Caki2 (cell line): ENCODE measurements at places on chromosomes 1 and 21. TPM values are rescaled to one million over a fixed set of nuclear protein-coding genes. Genes with fewer than 3 reads are reported as not detected.
A peak's percentile ranks its signal among the peaks of the same experiment; 100 is the strongest.

GRCh38 chr1:235854347-235854746 lies 12.4 kb downstream of the LYST start:
- no peak for DNase-seq

The MOV10 gene
- 57.2 and 83.2 TPM in 2 replicates for total RNA-seq

- peak; percentile 84 for DNase-seq
Measured at GRCh38 chr1:224726441-224727182, 110.5 kb downstream of the CNIH3 start.

The APCS gene
- total RNA-seq, result not detected in 2 replicates
